ENCODE measurements at places on chromosomes 7 and 10. TPM values are rescaled to one million over a fixed set of nuclear protein-coding genes. Genes with fewer than 3 reads are reported as not detected.

- peak overlapping the region; percentile 81 for H3K27ac ChIP-seq
- H3K27me3 ChIP-seq = no peaks in the 10 kb centered on the region
- H3K36me3 ChIP-seq = peaks cover 10% of the 10 kb centered on the region
- no peak for DNase-seq
- no peak overlapping the region for H3K4me3 ChIP-seq
Observed at GRCh38 chr10:119896937-119897770, 4.6 kb downstream of the SEC23IP start.

Gene RSPH10B2
- total RNA-seq = 2.8 TPM

DNA sequence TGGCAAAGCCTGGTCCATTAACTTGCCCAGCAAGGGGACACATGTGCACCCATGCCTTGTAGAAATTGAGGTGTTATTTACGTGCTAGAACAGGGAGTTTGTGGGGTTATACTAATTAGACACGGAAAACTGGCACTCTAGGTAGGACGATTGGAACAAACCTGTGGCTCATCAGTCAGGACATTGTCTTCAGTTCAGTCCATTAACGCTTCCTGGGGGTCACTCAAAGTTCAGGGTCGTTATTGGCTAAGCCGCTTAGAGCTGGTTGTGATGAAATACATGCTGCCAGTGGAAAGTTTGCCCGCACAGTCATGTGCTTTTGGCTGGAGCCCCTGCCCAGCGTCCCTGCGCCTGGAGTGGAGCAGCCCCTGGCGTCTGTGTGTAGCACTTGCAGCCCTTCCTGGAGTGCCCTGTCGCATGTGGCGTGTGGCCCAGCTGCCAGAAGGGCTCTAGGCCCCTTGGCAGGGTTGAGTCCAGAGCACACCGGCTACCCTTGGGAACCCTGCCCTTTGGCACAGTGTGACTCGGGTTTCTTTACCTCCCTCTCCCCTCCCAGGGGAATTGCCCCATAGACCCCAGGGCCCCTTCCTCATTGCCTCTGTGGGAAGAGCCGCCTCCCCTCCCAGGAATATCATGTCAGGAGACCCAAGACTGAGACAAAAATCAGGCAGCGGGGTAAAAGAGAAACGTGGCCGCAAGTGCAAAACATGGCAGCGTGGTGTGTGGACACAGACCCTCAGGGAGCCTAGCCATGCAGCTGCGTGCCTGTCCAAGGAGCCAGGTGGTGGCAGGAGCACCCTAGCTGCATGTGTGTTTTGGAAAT lies 9.8 kb downstream of the ZNF775 start:
- H3K4me1 ChIP-seq = peaks cover 20% of the 10 kb centered on the region
- no peak overlapping the region for H3K4me3 ChIP-seq
- no peaks in the 10 kb centered on the region for H3K27me3 ChIP-seq
- no peak for DNase-seq
- H3K36me3 ChIP-seq = peaks cover 7% of the 10 kb centered on the region

GRCh38 chr10:91587710-91588638 lies 44.9 kb downstream of the PPP1R3C start:
- DNase-seq = no peak
- H3K27me3 ChIP-seq = no peaks in the 10 kb centered on the region
- H3K36me3 ChIP-seq = peaks cover 5% of the 10 kb centered on the region
- H3K4me1 ChIP-seq = peaks cover 49% of the 10 kb centered on the region

DNA sequence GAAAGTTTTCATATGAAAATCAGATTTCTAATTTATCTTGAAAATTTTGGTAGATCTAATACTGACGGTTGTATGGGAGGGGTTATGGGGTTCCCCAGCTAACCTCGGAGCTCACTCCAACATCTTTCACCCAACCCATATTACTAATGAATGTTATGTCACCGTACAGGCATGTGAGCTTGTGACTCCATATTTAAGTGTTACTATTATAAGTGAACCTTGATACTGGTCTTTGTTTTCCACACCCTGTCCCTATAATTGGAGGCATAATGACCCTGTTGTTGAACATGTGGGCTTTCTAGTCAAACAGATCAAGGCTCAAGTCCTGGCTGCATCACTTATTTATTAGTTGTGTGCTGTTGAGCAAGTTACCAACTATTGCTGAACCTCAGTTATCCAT lies 27.2 kb downstream of the WDFY4 start:
- no peak overlapping the region for H3K27ac ChIP-seq
- H3K36me3 ChIP-seq = no peaks in the 10 kb centered on the region
- H3K4me3 ChIP-seq = no peak overlapping the region
- H3K4me1 ChIP-seq = no peaks in the 10 kb centered on the region
- DNase-seq = no peak
- peaks cover 7% of the 10 kb centered on the region for H3K27me3 ChIP-seq

Gene NRBF2
- total RNA-seq = 21.2 TPM

DNA sequence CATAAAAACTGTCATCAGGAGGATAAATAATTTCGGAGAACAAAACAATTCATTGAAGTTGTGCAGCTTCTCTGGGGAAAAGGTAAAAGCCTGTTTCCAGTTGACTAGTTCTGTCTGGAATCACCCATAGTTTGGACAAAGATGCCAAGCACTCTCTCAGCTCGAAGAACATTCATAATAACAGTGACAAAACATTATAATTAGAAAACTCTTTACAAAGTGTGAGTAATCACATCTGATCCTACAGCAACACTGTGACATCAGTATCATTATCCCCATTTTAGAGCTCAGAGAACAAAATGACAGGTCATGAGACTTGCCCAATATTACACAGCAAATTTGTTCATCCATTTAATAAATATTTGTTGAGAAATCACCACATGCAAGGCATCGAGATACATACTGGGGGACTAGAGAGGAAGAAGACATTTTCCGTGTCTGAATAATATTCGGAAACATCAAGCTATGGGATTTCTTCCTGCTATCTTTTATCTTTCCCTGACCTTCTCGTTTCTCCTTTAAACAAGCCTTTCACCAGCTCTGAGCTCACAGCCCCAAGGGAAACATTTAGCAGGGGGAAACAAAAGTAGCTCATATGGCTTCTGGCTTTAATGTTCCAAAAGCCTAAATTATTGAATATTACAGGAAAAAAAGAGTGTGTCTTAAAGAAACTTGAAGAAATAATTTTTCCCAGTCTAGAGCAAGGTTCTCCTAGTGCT lies 123.3 kb upstream of the GHITM start:
- no peak overlapping the region for H3K4me3 ChIP-seq
- DNase-seq = no peak
- no peaks in the 10 kb centered on the region for H3K27me3 ChIP-seq

DNA sequence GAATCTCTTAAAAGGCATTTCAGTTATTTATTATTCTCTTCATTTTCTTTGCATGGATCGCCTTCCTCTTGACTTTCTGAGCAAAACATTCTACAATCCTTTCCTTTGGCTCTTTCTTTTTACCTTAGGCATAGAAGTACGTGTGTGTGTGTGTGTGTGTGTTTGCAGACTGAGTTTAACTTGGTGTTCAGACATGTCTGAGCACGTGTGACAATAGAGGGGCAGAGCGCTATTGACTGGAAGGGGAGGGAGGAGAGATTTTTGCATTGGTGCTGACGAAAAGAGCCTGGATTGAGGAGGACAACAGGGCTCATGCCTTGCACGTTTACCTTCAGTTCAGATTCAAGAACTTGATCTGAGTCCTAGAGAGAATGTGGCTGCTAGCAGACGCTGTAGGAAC lies 129.8 kb downstream of the SEC23IP start:
- peaks cover 19% of the 10 kb centered on the region for H3K27me3 ChIP-seq
- DNase-seq = no peak
- H3K4me1 ChIP-seq = no peaks in the 10 kb centered on the region
- no peak overlapping the region for H3K27ac ChIP-seq
- H3K36me3 ChIP-seq = no peaks in the 10 kb centered on the region

DNA sequence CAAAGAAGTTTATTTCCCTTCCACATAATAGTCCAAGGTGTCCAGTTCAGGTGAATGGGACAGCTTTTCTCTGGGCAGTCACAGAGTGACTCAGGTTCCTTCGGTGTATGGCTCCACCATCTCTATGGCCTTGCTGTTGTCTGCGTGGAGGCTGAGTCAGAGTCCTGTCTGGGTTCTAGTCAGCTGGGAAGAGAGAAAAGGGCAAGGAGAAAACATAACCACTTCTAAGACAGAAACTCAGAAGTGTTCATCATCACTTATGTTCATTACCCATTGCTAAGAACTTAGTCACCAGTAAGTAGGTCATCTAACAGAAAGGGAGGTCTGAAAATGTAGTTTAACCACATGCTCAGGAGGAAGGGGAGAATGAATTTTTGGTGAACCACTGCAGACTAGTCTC lies 32.4 kb upstream of the CCDC7 start:
- no peak for DNase-seq
- no peaks in the 10 kb centered on the region for H3K36me3 ChIP-seq
- no peak overlapping the region for H3K27ac ChIP-seq
- no peak overlapping the region for H3K4me3 ChIP-seq
- H3K27me3 ChIP-seq = peaks cover 5% of the 10 kb centered on the region
- no peaks in the 10 kb centered on the region for H3K4me1 ChIP-seq

DNA sequence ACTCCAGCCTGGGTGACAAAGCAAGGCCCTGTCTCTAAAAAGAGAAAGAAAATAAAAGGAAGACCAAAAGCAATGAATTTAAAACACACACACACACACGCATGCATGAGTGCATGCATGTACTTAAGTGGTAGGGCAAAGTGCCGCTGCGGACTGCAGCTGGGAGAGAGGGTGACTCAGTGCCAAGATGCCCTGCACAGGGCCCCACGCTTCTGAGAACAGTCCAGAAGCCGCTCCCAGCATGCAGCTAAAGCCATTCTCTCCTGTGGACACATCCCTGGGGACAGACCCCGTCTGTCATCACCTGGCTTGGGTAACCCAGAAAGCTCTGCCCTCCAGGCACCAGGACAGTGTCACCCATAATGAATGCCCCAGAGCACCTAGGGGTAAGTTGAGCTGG lies 61.0 kb upstream of the MYL10 start:
- no peak for DNase-seq
- H3K4me3 ChIP-seq = no peak overlapping the region
- H3K27ac ChIP-seq = no peak overlapping the region

Data from progenitor cell of endocrine pancreas (in vitro differentiated cells).